K562 (cell line): ENCODE measurements at places on chromosomes 2 and 18.

GRCh38 chr2:205261516-205262020, 420.7 kb upstream of the NRP2 start:
- DNase-seq: no peak

DNA sequence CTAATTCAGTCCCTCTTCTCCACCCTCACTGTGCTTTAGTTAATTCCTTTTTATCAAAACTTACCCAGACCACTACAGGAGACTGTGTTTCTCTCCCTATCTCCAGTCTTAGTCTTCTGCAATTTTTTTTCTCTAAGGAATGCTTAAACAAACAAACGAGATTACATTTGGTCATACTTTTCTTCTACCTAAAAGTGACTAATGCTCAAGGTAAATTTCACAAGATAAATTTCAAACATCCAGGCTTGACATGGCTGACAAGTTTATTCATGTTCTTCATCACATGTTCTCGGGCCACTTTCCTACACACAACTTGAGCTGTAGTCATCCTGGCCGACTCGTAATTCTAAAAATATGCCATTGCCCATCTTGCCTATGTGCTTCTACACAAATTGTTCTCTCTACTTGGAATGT, 23.2 kb upstream of the ACSL3 start:
- no peak for DNase-seq

DNA sequence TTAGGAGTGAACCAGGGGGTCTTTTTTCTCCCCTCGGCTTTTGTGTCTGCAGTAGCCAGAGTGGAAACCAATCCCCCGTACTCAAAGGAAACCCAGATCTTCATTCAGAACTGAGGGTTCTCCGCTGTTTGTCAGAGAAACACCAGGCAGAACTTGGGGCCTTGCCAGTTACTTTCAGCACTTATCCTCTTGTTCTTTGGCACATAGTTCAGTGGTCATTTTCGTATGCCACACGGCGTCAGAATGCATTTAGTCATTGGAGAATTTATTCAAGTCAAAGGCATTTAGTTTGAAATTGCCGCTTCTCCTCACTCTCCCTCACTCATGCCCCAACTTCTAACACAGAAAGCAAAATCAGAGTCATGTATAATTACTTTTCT, 102.9 kb downstream of the CABLES1 start:
- no peak for DNase-seq

DNA sequence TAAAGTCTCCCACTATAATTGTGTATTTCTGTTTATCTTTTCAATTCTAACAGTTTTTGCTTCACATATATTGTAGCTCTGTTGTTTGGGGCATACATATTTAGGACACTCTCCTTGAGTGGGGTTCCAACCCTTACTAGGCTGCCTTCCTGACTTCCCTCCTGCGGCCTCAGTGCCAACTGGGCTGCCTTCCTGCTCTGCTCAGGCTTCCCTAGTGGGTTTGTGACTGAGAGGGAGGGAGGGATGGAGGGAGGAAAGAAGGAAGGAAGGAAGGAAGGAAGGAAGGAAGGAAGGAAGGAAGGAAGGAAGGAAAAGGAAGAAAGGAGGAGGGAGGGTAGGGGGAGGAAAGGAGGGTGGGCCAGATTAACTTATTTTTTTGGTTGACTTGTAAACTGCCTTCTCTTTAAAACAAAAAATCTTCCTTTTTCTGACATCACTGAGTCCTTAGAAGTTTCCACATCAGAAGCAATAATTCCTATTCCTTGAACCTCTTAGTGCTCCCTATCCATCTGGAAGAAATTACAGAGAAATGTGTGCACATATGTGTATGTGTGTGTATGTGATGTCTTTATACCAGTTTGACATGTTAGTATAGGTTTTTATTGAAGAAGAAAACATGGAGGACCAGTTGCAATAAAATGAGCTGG, 145.4 kb upstream of the PGAP1 start:
- no peak for DNase-seq

- DNase-seq: no peak
Observed at GRCh38 chr2:195442458-195443175, 214.4 kb upstream of the SLC39A10 start.

DNA sequence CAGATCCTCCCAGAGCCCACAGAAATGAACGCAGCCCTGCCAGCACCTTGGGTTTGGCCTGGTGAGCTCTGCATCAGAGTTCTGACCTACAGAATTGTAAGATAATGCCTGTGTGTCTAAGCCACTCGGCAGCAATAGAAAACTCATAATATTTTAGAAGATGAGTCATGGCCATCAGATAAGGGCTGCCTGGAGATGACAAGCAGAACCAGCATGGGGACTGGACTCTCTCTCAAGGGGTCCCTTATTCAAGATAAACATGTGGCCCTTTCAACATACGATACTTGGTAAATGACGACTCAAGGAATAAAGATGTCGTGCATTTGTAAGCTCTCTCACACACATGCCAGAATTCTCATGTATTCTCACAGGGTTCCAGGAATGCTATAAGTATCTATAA, 8.5 kb upstream of the AGAP1 start:
- peak; percentile 39 for DNase-seq

- peak; percentile 70 for DNase-seq
Observed at GRCh38 chr2:170324640-170325046, 146.7 kb downstream of the MYO3B start.
